ENCODE measurements at places on chromosomes 7 and 10.

DNA sequence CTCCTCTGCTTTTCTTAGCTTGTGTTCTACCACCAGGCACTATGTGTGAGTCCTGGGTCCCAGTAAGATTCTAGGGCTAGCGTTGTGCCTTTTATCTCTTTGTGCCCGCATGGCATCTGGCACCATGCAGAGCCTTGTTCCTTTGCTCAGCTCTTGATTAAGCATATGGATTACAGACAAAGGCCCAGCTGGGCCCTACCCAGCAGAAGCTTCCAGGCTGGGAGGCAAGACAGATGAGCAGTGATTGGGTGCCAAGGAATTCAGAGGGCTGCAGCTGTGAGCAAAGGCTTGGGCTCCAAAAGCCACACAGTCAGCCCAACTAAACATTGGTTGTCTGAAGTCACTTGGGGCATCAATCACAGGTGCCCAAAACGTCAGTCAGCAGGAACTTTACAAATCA, 2.0 kb downstream of the ACSM6 start:
- DNase-seq = no peak

DNA sequence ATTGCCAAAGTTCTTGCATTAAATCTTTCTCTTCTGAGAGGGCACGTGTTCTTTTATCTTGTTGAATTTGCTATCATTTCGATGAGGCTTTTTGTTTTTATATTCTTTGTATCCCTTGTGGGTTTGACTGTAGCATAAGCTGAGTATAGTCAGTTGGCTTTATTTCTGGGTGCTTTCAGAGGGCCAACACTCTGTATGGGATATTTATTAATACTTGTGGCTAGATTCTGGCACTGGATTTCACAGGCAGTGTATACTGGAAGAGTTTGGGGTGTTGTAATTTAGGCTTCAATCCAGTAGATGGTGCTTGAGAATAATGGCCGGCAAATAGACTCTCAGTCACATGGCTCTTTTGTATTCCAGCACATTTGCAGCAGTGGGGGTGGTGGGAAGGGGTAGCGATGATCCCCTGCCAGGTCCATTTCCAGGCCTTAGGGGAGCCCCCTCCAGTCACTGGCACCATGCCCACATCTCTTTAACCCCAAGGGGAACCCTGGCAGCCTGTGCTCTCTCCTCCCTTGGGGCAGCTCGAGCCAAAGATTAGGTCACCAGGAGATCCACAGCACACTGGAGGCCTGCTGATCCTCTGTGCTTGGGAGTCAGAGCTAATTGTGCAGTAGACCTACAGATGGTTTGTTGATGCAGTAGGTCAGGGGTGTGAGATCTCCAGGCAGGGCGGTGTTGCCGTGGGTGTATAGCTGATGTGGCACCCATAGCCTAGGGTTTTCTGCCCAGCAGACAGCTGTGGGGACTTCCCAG, 81.8 kb downstream of the PTPN20 start:
- no peak for DNase-seq

GRCh38 chr7:1922870-1923236, 252.8 kb downstream of the ELFN1 start:
- DNase-seq = no peak

GRCh38 chr10:126696684-126697083, 26.2 kb upstream of the C10orf90 start:
- no peak for DNase-seq

- no peak for DNase-seq
These were observed 18.0 kb downstream of the SLC25A13 start for GRCh38 chr7:96303686-96304443.

DNA sequence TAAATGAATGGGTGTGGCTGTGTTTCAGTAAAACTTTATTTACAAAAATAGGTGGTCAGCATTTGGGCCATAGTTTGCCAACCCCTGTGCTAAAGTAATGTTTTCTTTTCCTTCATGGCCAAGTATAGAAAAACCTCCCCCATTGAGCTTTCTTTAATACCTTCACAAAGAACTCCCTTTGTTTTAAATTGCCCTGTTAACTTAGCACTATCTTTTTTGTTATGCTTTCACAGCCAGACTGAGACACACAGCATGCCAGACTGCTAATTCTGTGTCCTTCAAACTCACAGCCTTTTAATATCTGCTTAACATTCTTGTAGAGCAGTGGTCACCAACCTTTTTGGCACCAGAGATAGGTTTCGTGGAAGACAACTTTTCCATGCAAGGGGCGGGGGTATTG, 78.0 kb downstream of the GFRA1 start:
- DNase-seq = no peak

- no peak for DNase-seq
These were observed 571.1 kb downstream of the IPMK start for GRCh38 chr10:57696641-57697040.

DNA sequence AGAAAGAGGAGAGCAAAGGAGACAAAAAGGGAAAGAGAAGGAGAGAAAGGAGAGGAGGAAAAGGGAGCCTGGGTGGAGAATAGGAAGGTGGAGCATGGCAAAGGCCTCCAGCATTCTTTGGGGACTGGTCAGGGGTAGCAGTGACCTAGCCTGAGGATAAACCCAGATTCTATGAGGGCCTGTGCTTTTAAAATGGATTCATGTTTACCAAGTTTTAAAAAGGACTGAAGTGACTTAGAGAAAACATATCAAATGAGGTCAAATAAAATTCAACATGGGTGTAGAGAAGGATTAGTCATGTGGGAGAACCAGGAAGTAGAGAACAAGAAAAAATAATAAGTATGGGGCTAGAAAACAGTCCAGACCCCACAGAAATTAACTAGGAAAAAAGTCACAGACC, 20.7 kb downstream of the CREB3L2 start:
- no peak for DNase-seq

Data from coronary artery (tissue), 2 donors.